Activated CD8-positive, alpha-beta memory T cell treated with anti-CD3 and anti-CD28 coated beads for 1 hour (primary cell): ENCODE measurements at places on chromosomes 7 and 10.

- DNase-seq: no peak
Observed at GRCh38 chr10:80589726-80590373, 52.1 kb downstream of the SH2D4B start.

DNA sequence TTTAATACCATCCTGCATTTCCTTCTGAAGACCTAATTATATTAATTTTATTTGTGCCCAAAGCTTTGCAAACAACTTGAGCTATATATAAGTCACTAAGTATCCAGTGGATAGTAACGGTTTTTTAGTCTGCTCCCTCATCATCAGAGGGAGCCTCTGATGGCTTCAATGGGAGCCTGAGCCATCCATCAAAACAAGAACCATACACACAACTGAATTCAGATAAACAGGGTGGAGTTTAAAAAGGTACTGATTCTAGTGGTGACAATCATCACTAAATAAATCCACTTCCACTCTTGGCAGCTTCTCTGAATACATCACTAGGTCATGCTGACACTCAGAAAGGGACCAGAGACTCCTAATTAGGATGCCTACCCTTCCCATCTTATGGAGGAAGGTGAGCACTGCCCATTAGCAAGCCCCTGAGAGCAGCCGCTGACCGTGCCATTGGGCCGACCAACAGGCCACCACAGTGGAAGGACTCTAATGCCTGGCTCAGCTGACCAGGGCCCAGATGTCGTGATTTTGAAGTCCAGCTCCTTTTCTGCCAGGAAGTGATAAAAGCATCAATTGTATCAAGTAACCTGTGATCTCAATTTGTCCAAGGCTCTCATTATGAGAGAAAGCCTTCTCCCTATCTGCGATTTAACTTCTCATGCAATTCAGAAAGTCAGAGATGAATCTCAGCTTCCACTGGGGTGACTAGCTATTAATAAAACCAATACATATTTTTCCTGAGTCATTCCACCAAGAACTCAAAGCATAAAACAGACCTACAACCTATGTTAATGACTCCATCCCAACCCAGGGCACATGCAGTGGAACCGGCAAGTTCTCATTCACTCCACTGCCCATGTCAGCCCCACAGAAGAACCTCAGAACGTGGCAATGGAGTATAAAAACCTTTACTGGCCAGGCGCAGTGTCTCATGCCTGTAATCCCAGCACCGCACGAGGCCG lies 13.1 kb downstream of the VOPP1 start:
- DNase-seq: no peak

GRCh38 chr7:4663239-4664018 lies 18.7 kb upstream of the FOXK1 start:
- DNase-seq: no peak

DNA sequence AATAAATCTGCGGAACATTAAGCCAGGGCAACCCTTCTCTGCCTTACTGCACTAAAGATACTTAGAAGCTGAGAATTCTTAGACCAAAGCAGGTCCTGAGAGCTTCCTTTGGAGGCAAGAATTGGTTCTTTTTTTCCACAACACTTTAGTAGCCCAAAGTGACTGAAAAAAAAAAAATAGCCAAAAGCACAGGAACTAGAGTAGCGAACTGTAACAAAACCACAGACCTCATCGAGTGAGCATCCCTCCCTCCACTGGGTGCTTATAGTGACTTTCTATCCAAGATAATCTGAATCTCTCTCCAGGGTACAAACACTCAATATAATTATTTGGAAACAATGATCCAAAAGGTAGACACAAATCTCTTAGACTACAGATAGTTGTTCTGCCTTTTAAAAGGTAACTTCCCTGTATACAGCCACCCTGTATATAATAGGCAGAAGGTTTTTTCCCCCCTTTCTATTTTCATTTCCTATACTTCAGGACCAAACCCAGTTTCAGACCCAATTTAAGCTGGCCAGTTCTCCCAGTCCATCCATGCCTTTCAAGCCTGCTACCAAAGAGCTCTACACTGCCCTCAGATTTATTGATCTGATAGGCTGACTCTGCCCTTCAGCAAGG lies 31.6 kb upstream of the KCNIP2 start:
- no peak for DNase-seq

DNA sequence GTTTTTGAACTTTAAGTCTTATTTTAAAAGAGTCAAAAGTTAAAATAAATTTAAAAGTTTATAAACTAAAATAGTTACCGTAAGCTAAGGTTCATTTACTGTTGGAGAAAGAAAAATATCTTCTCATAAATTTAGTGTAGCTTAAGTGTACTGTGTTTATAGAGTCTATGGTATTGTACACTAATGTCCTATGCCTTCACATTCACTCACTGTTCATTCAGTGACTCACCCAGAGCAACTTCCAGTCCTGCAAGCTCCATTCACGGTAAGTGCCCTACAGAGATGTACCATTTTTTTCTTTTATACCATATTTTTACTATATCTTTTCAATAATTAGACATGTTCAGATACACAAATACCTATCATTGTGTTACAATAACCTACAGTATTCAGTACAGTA lies 97.6 kb downstream of the PTN start:
- no peak for DNase-seq
